A172 (cell line): ENCODE measurements at places on chromosomes 5 and 9. TPM values are rescaled to one million over a fixed set of nuclear protein-coding genes. Genes with fewer than 3 reads are reported as not detected.

COL23A1 gene
- total RNA-seq, result not detected in 2 replicates

C5orf58 gene
- not detected in 2 replicates for total RNA-seq

TLR4 gene
- total RNA-seq, result 11.6 and 18.5 TPM in 2 replicates

CCDC180 gene
- total RNA-seq, result 0.34 and 1.2 TPM in 2 replicates
